ENCODE measurements at places on chromosomes 2 and 18. TPM values are rescaled to one million over a fixed set of nuclear protein-coding genes. Genes with fewer than 3 reads are reported as not detected.

SERPINB10 gene
- not detected for polyA plus RNA-seq

DUSP19 gene
- polyA plus RNA-seq, result 2.9 TPM

SCYGR7 gene
- polyA plus RNA-seq, result not detected

WNT6 gene
- polyA plus RNA-seq, result 3.0 TPM

RALB gene
- polyA plus RNA-seq, result 72.2 TPM

CLEC4F gene
- polyA plus RNA-seq, result 0.03 TPM

ACTR1B gene
- polyA plus RNA-seq, result 93.2 TPM

ASAP2 gene
- polyA plus RNA-seq, result 10.2 TPM

GRCh38 chr2:235265348-235265965, 228.4 kb upstream of the AGAP1 start:
- no peak for DNase-seq

GRCh38 chr2:134852518-134852917, 14.1 kb downstream of the ACMSD start:
- DNase-seq, result no peak

DNA sequence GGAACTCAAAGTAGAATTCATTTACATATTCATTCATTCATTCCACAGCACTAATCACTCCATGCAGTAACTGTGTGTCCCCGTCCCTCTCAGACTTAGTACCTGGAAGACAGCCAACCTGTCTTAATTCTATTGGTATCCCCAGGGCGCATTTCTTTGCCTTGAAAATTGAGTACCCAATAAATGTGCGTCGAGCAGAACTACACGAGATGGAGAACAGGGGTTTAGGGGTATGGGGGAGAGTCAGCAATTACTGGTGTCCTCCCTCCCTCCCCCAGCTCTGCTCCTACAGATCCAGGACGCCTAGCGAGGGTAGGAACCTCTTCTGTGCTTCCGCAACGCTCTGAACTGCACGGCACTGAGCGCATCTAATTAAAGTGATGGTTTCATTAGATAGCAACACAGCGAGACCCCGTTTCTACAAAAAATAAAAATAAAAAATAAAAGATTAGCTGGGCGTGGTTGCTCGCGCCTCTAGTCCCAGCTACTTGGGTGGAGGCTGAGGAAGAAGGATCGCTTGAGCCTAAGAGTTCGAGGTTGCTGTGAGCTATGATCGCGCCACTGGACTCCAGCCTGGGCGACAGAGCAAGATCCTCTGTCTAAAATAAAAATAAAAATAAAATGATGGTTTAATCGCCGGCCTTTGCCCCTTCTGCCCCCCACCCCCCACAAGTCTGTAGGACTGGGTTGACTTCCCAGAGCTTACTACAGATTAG, 614 bp upstream of the FKBP1B start:
- DNase-seq, result no peak

- DNase-seq, result no peak
Observed at GRCh38 chr2:162280654-162281053, 37.4 kb upstream of the FAP start.

DNA sequence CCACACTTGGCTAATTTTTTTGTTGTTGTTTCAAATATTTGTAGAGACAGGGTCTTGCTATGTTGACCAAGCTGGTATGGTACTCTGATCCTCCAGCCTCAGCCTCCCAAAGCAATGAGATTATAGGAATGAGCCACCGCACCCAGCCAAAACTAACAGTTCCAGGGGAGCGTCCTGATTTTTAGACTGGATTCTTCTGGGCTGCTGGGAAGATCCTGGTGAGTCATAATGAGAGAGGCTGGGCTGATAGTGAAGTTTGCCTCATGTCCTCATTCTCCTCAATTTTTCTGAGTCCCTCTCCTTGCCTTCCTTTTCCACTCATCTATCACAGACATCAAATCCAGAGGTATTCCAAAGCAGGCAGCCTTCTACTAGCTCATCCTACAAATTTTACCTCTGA, 81.3 kb downstream of the VSNL1 start:
- DNase-seq, result no peak

GRCh38 chr18:5238371-5238976, 41.4 kb upstream of the AKAIN1 start:
- no peak for DNase-seq

GRCh38 chr2:178152033-178152432, 39.8 kb downstream of the RBM45 start:
- DNase-seq, result no peak

GRCh38 chr2:164760179-164760578, 81.4 kb downstream of the COBLL1 start:
- DNase-seq, result no peak

- peak; percentile 21 for DNase-seq
Observed at GRCh38 chr2:35081001-35081621, 1274.5 kb upstream of the CRIM1 start.

DNA sequence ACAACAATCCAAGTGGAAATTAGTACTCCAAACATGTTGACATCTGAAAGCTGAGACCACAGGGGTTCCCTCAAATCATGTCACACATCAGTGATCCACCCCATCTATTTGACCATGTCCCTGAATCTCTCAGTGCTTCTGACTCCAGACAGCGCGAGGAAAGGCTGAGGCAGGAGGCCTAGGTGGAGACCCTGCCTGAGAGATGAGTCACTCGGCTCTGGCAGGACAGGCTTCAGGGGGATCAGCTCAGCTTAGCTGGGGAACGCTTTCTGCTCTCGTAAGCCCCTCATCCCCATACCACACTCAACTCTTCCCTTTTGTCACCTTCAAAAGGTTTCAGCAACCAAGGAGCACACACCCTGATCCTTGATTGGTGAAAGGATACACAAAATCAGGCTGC, 5.8 kb upstream of the FAM228A start:
- DNase-seq, result no peak

DNA sequence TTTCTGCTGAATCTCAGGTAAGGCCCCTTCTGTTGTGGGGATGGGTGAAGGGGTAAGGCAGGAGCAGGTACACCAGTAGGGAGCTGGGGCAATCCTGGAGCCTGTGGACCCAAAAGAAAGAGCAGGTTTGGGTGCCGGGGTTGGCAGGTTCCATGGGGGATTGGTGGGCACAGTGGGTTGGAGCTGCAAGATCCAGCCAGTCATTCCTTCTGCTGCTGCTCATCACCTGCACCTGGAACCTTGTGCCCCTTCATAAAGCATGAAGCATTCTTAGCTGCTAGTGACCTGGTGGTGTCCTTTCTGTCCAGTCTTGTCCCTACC, 24.9 kb downstream of the FHOD3 start:
- no peak for DNase-seq

- DNase-seq, result no peak
Observed at GRCh38 chr2:2180446-2180845, 150.6 kb downstream of the MYT1L start.

DNA sequence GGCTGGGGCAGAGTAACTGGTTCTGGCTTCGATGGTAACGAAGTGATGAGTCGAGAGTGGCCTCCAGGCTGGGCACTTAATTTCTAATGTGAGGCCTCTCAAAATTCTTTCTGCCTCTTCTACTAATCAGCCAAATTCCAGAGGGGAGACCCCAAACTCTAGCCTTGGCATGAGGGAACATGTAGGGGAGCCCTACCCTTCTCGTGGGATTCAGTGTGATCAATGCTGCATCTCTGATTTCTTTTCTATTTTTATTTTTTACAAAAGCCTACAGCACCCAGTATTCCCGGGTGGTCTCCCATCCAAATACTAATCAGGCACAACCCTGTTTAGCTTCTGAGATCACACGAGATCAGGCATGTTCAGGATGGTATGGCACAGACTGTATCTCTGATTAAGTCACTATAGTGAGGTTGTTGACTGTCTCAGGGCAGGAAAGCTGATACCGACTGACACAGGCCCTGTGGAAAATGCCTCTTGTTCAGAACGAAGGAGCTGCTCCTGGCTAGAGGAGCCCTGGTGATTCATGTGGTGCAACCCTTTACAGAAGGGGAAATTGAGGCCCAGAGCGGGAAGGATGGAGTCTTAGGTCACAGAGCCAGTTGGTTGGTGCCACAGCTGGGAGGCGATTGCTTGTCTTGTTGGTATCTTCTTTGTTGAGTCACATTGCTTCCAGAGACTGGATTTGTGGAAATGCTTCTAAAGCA, 126.3 kb upstream of the HS6ST1 start:
- DNase-seq, result no peak

GRCh38 chr2:65407240-65407639, 25.2 kb downstream of the SPRED2 start:
- no peak for DNase-seq

DNA sequence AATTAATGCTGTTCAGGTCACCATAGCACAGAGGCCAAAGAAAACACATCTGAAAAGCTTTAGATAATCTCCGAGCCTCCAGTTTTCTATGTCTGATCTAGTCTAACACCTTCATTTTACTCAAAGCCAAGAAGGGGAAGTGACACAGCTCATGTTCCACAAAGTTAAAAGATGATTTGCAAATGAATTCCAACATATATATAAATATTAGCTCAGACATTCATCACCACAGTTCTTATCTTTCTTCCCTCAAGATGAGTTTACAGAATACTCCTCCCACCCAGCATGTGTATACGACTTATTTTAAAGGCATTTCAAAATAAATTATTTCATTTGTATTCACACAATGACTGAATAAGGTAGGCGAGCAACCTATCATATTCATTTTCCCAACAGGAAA, 82.4 kb downstream of the AAK1 start:
- DNase-seq, result no peak

DNA sequence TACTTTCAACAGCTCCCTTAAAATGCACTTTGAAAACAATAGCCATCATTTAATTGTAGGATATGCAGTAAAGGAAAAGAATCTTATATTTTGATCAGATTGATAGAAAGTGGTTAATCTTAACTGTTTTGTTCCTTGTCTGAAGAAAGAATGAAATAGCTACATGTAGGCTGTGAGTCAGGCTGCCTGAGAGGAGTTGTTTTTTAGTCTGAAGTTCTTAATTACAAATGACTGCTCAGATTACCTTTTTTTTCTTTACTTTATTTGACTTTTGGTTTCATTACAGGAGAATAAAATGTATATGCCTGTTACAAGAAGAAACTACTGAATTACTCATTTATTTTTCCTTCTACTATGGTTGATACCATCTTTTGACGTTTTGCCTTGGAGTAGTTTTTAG, 56.8 kb downstream of the AGFG1 start:
- no peak for DNase-seq

GRCh38 chr2:128311216-128311754, 7.4 kb downstream of the HS6ST1 start:
- no peak for DNase-seq

DNA sequence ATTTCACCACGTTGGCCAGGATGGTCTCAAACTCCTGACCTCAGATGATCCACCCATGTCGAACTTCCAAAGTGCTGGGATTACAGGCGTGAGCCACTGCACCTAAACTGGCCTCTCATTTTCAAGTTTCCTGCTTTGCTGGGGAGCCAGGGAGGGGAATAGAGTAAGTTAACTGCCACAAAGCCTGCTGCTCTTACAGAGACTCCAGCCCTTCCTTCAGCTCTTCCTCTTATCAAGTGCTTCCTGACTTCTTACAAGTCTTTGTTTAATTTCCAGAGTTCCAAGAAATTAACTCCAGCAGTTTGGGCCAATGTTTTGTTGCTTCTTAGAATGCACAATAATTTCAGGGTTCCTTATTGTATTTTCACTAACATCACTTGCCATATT, 24.3 kb upstream of the UBE2F start:
- DNase-seq, result no peak

DNA sequence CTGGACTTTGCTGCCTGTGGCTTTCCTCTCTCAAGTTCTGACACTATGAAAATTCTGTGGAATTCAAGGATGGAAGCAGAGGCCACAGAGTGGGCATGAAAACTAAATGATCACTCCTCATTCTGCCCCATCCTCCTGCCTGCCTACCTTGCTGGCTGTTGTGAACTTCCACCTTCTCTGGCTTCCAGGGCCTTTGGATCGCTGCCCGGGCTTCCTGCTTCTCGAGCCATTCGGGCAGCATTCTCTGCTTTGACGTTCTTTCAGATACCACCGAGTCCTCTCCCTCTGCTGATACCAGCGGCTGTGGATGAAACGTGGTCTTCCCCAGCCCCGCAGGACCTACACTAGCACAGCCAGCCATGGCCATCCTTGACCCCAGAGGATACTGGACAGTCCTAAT, 327.7 kb upstream of the SLC14A2 start:
- no peak for DNase-seq

DNA sequence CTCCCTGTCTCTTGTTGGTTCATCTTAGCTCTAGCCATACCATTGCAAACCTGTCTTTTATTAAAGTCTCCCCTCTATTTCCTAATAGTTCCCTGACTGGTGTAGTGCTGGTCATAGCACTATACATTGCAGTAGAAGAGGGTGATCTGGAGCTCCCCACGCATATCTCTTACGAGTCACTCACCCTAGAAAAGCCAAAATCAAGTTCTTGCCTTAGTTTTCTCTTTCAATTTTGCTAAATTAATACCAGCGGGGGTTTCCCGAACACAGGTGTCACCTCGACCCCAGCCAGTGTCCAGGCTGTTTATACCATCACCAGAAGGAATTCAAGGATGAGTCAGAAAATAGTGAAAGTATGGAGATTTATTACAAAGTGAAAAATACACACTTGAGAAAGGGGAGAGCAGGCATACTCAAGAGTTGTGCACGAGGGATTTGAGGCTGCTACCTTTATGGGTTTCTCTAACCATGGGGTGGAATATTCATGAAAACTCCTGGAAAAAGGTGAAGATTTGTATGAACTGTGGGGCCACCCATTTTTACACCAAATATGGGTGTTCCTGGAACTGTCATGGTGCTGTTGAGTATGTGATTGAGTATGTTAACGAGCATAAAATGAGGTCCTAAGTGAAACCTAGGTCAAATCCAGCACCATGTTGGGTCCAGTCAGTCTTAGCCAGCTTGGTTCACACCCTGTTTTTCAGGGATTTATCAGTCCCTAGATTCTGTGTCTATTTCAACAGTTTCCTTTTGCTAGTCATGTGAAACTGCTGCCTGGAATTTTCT, 20.2 kb downstream of the PROKR1 start:
- DNase-seq, result no peak

DNA sequence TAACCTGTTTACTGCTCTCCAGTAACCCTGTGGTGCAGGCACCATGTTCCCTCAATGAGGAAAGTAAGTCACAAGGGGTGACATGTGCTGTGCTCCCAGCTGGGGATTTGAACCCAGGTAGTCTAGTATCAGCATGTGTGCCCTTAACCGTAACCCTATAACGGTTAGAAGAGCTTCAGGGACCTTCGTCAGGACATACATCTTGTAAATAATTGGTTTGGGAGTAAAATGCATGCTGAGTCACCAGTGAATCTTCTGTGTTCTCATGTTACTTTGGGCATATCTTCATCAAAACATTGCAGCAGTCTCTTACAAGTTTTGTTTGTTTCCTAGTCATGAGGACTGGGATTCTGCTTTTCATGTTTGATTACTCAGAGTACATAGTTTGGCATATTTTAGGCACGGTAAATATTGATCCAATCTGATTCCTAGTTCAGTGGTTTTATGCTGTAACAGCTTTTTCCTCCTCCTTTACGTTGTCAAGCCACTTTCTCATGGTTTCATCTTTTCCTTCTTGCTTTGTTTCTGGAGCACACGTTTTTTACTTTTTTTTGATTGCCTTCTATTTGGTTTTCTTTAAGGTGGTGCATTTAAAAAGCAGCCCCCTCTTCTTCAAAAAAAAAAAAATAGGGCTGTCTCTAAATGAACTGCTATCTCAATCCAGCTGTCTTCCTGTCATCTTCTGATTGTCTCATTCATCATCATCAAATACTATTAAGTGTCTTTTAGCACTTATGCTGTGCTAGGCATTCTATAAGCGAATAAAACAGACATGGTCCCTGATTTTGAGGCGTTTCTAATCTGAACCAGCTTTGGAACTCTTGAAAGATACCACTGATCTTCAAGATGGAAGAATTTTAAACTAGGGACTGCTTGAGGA, 50.4 kb downstream of the CLIP4 start:
- no peak for DNase-seq

Data from urinary bladder (tissue), 4 donors.